ENCODE measurements at places on chromosomes 1 and 21.

DNA sequence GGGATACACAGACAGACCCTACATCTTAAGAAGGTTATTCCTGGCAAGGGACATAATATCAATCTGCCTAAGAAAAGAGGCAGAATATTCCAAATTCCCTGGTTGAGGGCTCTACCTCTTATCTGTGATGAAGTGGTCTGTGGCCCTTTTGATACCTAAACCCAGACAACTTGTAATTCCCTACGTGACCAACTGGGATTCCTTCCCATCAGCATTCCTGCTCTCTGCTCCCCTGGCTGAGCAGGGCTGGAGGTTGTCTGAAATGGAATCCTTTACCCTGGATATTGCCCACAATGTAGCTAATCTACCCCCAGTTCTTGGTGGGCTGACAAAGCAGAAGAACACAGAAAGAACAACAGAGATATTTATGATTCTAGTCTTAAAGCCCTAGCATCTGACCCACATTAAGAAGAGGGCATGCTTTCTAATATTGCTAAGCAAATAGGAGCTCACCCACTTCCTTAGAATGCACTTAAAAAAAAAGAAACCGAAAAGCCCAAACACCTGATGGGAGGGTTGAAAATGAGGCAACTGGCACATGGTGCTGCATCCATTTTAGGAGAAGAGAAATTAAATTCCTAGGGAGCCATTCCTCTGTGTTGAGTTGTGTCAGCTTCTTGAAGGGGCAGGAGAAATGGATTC is 36.8 kb downstream of the GADD45A start:
- DNase-seq = no peak

- DNase-seq = no peak
Observed at GRCh38 chr1:211842518-211842917, 12.0 kb upstream of the LPGAT1 start.

DNA sequence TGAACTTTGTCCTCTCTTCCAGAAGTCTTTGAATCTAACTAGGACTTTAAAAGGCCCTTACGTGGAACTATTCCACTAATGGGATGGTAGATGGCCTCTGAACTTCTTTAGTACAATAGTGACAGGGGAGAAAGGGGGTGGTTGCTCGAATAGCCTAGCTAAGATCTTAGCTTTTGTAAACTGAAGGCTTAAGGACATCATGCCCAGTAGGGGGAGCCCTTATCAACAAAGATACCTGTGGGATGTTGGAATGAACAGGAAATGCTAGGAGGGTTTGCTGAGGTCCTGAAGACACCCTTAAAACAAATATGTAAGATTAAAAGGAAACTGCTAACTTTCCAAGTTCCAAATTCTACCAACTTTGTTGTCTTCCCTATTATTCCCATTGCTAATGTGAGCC is 33.2 kb downstream of the NHLH2 start:
- peak; percentile 66 for DNase-seq

DNA sequence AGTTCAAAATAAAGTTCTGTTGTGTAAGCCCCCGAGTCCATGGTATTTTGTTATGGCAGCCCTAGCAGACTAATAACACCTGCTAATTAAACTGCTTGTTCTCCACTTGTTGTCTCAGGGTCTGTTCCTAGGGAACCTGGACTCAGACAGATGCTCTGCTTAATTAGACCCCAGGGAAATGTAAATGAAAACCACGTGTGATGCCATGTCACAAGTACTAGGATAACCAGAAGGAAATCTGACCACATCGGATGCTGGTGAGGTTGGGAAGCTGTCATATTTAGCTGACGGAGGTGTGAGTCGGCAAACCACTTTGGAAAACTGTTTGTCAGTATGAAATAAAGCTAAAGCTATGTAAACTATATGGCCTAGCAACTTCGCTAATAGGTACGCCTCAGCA is 19.6 kb downstream of the EDN2 start:
- no peak for DNase-seq

DNA sequence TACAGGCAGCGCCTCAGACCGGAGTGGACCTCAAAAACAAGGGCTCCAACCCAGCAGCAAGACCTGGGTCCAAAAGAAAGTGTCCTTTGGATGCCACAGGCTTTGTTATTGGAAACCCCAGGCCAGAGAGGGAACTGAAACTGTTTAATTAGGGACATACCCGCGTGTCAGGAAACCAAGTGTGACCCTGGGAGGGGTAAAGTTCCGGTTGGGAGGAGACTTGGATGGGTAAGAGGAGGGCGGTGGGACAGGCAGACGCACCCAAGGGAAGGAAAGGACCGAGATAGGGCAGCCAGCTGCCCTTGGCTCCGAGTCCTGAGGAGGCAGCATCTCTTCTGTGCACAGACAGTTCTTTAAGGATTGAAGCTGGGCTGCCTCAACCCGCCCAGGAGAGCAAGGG is 71.4 kb downstream of the CDC7 start:
- peak; percentile 91 for DNase-seq

DNA sequence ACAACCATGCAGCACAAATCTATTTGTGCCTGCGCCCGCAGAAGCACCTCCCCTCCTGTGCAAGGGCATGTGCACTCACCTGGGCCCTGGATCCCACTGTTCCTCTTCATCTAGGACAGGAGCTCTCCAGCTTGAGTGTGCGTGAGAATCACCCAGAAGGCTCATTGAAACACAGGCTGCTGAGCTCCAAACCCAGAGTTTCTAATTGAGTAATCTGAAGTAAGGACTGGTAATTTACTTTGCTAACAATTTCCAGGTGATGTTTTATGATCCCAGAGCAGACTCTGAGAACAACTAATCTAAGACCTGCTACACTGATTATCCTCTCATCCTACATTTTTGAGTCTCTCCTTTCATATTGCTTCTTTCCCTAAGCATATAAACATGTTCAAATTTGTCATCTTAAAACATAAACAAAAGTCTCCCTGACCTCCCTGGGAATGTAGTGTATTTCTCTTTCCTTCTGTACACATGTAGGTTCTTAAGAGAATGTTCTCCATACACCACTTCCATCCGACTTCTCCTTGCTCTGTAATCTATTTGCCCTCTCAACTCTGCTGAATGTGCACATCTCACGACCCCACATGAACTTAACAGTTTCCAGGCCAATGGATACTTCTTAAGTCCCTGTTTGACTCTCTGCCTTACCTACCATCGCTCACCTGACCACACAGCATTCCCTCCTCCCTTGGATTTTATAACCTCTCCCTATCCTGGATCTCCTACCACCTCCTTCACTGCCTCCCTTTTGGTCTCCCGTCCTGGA is 522.5 kb downstream of the SMYD3 start:
- no peak for DNase-seq

Data from MV-4-11 (cell line).